ENCODE measurements at places on chromosomes 6 and 20.

GRCh38 chr6:52595000-52595795 lies 18.3 kb upstream of the TRAM2 start:
- H3K36me3 ChIP-seq, result no peaks in the 10 kb centered on the region
- no peak overlapping the region for H3K4me3 ChIP-seq
- peak overlapping the region; percentile 30 for H3K27ac ChIP-seq
- peak; percentile 94 for DNase-seq
- no peaks in the 10 kb centered on the region for H3K27me3 ChIP-seq

GRCh38 chr6:46279874-46280273 lies 109.1 kb upstream of the ENPP5 start:
- DNase-seq, result no peak
- no peaks in the 10 kb centered on the region for H3K4me1 ChIP-seq
- H3K27ac ChIP-seq, result no peak overlapping the region
- no peaks in the 10 kb centered on the region for H3K36me3 ChIP-seq
- no peak overlapping the region for H3K4me3 ChIP-seq
- no peaks in the 10 kb centered on the region for H3K27me3 ChIP-seq

GRCh38 chr6:4164456-4164855 lies 29.1 kb upstream of the ECI2 start:
- no peak for DNase-seq
- no peak overlapping the region for H3K27ac ChIP-seq
- no peaks in the 10 kb centered on the region for H3K27me3 ChIP-seq
- H3K36me3 ChIP-seq, result no peaks in the 10 kb centered on the region
- no peaks in the 10 kb centered on the region for H3K4me1 ChIP-seq

GRCh38 chr6:159996626-159997497 lies 28.0 kb downstream of the IGF2R start:
- no peak overlapping the region for H3K27ac ChIP-seq
- H3K4me3 ChIP-seq, result no peak overlapping the region
- no peaks in the 10 kb centered on the region for H3K27me3 ChIP-seq
- no peak for DNase-seq
- H3K36me3 ChIP-seq, result peaks cover 8% of the 10 kb centered on the region

- H3K36me3 ChIP-seq, result no peaks in the 10 kb centered on the region
- DNase-seq, result no peak
- no peaks in the 10 kb centered on the region for H3K27me3 ChIP-seq
Observed at GRCh38 chr20:64077876-64078551, 1.3 kb downstream of the RGS19 start.
